Activated CD4-positive, alpha-beta T cell treated with anti-CD3 and anti-CD28 coated beads, Interleukin-2, amount 10 ng/mL, durations not matched to agents 7 days and 5 days (primary cell): ENCODE measurements at places on chromosomes 1 and 21. TPM values are rescaled to one million over a fixed set of nuclear protein-coding genes. Genes with fewer than 3 reads are reported as not detected.

MEAF6 gene
- total RNA-seq = 75.6 TPM

AHDC1 gene
- 19.3 TPM for total RNA-seq

HCRTR1 gene
- total RNA-seq = not detected

SLC22A15 gene
- 0.81 TPM for total RNA-seq
